ENCODE measurements at places on chromosomes 1 and 21. TPM values are rescaled to one million over a fixed set of nuclear protein-coding genes. Genes with fewer than 3 reads are reported as not detected.

DNA sequence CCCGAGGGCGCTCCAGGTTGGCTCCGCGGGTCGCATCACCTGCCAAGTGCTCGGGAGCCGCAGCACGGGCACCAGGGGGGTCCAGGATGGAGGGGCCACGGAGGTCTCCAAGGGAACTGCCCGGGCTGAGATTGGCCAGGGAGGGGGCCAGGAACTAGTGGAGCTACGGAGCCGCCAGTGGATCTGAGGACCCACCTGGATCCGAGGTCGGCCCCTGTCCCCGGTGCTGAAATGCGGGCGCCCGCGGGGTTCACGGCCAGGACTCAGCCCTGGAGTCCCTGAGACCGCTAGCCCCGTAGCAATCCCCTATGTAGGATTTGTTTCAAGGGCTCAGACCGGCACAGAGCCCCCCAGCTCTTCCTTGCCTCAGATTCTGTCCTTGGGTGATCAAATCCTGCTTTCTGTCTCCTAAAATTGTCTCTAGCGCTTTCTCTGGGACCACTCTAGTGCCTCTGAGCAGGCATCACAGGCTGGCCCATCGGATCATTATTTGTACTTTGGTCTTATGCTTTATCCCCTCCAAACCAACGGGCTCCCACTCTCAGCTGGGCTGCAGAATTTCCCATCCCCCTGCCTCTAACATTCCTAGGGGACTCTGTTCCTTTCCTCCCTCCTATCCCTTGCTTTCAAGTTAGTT, 27.3 kb downstream of the KIAA2013 start:
- DNase-seq: no peak

Gene FMO5
- 0.46 TPM for total RNA-seq

Gene CFHR1
- not detected for total RNA-seq

Gene WARS2
- 21.3 TPM for total RNA-seq

Gene OR2T34
- total RNA-seq: not detected

Gene B3GALT2
- 0.10 TPM for total RNA-seq

GRCh38 chr1:32953495-32953894, 11.1 kb downstream of the RNF19B start:
- DNase-seq: no peak

Gene PER3
- 1.2 TPM for total RNA-seq

DNA sequence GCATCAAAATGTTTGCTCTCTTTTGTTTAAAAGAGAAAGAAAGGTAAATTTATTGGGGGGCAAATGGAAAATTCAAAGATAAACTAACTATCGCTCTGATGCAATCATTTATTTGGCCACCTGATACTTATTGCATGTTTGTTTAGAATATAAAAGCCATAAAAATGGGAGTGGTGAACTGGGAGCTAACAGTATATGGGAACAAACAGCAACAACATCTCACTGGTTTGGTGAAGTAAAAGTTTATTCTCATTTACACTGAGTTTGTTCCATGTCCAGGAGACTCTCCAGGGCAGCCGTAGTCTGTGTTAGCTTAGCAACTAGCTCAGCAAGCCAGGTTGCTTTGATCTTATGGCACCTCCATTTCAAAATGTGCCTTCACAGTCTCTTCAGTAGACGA, 20.4 kb downstream of the C4BPA start:
- no peak for DNase-seq

DNA sequence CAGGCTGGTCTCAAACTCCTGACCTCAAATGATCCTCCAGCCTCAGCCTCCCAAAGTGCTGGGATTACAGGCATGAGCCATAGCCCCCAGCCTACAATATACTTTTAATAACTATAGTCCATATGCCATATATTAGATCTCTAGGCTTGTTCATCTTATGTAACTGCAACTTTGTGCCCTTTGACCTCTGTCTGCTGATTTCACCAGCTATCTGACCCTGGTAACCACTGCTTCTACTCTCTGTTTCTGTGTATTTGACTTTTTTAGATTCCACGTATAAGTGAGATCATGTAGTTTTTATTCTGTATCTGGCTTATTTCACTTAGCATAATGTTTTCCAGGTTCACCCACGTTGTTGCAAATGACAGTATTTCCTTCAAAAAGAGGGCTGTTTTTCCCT, 25.5 kb downstream of the STUM start:
- DNase-seq: no peak

Gene OR2W3
- total RNA-seq: not detected

- DNase-seq: no peak
These were observed 218.7 kb downstream of the FMN2 start for GRCh38 chr1:240310226-240310925.

Gene IL10
- 2.3 TPM for total RNA-seq

DNA sequence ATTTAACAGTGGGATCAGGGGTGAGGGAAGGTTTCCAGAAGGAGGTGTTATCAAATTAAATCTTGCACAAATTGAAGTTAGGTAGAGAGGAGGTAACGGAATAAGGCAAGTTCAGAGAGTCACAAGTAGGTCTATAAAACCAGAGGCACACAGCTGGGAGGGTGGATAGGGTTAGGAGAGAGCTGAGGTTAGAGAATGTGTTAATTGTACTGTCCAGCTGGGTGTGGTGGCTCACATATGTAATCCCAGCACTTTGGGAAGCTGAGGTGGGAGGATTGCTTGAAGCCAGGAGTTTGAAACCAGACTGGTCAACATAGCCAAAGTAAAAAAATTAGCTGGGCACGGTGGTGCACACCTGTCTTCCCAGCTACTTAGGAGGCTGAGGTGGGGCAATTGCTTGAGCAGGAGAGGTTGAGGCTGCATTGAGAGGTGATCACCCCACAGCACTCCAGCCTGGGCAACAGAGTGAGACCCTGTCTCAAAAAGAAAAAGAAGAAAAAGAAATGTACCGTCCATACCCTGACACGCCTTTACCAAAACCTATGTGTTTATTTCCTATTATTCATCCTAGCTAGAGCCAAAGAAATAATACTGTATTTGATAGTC, 20.2 kb downstream of the SPATA45 start:
- no peak for DNase-seq

Gene HCN3
- 3.6 TPM for total RNA-seq

Gene WNT9A
- not detected for total RNA-seq

Gene LRRN2
- total RNA-seq: not detected

- DNase-seq: peak; percentile 76
These were observed 110.9 kb downstream of the KCNN3 start for GRCh38 chr1:154759196-154759595.

DNA sequence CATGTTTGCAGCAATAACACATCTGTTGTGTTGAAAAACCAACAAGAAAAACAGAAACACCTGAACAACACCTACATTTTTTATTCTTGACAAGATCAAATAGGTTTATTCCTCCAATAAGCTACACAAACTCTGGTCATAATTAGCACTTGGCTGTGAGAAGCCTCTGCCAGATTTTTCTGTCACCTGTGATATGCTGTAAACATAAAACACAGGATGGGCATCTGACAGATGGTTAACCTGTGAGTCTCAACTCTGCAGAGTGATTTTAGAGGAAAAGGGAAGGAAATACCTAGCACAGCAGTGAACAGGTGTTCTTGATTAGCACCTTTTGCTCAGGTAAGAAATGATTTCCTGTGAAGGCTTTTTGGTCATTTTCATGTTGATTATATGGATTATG, 175.4 kb upstream of the COA6 start:
- DNase-seq: no peak

DNA sequence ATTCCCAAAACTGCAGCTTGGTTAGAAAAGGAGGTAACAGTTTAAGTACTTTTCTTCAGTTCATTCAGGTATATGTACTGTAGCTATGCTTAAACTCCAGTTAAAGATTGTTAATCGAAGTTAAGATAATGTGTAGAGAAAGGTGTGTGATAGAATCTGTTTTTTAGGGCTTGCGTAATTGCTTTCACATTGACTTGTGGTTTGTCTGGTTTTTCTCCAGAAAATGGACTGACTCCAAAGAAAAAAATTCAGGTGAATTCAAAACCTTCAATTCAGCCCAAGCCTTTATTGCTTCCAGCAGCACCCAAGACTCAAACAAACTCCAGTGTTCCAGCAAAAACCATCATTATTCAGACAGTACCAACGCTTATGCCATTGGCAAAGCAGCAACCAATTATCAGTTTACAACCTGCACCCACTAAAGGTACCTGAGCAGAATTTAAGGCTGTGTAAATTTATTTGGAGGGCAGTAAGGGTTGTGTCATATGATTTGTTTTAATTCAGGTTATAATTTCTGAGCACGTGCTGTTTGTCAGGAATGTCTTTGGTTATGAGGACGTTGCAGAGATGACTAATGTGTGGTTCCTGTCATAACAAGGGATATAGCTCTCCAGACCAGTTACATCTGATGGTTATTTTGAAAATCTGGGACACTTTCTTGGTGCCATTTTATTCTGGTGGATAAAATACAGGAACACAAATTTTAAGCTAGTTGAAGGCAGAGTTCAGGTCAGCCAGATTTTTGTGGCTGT, 26.0 kb downstream of the ATF6 start:
- DNase-seq: no peak

DNA sequence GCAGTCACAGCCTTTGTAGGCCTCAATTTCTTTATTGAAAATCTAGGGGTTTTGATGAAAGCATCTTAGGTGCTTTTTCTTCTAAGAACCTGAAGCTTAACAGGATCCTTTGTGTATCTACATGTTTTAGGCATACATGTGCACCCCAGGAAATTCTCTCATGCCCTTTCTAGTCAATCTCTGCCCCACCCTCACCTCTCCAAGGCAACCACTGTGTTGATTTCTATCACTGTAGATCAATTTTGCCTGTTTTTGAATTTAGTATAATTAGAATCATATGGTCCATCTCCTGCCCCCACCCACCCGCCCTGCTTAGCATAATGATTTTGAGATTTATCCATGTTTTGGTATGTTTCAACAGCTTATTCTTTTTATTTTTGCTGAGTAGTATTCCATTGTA, 19.4 kb downstream of the VANGL1 start:
- no peak for DNase-seq

Gene PCBP3
- total RNA-seq: 24.1 TPM

DNA sequence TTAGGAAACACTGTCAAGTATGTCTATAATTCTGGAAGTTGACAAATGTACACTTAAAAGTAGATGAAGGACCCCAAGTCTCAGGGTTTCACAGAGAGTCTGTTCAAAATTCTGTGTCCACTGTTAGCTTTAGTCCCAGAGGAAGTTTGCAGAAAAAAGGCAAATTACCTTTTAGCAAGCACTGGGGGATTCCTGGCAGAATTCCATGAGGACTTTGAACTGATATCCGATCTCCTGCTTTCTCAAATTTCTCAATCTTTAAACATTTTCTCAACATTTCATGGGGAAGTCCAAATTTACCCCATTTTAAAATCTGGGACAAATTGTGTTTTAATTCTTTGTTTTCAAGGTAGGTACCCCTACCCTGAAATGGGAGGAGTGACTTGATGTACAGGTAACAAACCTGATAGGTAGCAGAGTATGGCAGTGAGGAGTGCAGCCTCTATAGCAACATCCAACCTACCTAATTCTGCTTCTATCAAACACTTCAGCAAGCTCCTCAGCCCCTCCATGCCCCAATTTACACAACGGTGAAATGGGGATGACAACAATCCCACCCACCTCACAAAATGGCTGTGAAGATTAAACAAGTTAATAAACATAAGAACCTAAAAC, 344.9 kb downstream of the OMA1 start:
- no peak for DNase-seq

GRCh38 chr21:46062471-46063211, 35.3 kb upstream of the COL6A2 start:
- no peak for DNase-seq

Gene PRKAA2
- not detected for total RNA-seq

Gene G0S2
- total RNA-seq: 25.9 TPM

DNA sequence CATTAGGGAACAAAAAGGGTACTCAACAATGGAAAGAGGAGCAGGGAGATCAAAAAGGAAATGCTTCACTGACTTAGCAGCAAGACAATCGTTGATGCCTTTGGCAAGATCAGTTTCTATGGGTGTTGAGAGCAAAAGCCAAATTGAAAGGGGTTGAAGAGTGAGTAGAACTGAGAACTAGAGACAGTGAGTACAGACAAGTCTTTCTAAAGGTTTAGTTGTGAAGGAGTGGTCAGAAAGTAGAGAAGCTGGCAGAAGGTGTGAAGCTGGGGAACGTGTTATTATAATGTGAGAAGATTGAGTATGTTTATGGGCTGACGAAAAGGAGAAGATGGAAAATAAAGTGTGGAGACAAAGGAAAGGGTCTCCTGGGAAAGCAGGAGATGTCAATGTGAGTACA, 221.2 kb upstream of the USP25 start:
- DNase-seq: no peak

Gene CD1E
- total RNA-seq: not detected

DNA sequence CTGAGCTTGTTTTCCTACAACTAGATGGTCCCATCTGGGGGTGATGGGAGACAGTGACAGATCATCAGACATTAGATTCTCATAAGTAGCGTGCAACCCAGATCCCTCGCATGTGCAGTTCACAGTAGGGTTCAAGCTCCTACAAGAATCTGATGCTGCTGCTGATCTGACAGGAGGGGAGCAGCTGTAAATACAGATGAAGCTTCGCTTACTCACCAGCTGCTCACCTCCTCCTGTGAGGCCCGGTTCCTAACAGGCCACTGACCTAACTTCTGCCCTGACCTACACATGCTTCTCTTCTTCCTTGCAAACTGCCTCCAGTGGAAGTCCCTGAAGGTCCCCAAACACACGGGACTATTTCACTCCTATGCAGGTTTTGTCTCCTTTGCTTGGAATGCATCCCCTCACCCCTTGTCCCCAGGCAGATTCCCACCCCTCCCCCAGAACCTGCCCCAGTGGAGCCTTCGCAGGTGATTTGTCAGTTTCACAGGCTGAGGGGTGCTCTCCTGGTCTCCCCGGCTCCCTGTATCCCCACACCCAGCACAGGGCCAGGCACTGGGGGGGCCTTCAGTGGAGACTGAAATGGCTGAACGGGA, 5.7 kb upstream of the ZBTB48 start:
- DNase-seq: no peak

Gene CCDC30
- 3.0 TPM for total RNA-seq

DNA sequence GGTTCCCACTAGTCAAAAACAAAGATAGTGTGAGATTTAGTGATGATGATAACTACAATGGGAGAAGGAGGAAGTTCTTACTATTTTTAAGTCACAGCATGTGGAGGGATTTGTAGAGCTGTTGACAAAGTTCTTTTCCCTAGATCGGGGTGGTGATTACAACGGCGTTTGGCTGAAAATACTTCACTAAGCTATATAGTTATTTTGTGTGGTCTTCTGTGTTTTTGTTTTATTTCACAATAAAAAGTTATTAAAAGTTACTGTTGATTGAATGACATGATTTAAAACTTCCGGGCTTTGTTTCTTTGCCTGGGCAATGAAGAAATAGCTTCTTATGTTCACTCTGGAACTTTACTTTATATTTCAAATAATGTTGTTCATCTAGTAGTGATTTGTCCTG, 47.3 kb upstream of the SSX2IP start:
- no peak for DNase-seq

Gene CHRM3
- 0.28 TPM for total RNA-seq

GRCh38 chr1:6623269-6623965, 1.3 kb upstream of the THAP3 start:
- no peak for DNase-seq

Gene KLHDC7A
- not detected for total RNA-seq

Gene ST6GALNAC5
- total RNA-seq: not detected

- DNase-seq: peak; percentile 52
These were observed 450 bp downstream of the S100A10 start for GRCh38 chr1:151993084-151993733.

Gene GJA9
- total RNA-seq: not detected

GRCh38 chr1:240239309-240239708, 147.6 kb downstream of the FMN2 start:
- no peak for DNase-seq
